ENCODE measurements at places on chromosomes 16 and 17. TPM values are rescaled to one million over a fixed set of nuclear protein-coding genes. Genes with fewer than 3 reads are reported as not detected.

FMNL1 gene
- total RNA-seq: 133 TPM

FBXL19 gene
- total RNA-seq: 34.8 TPM

CSH1 gene
- not detected for total RNA-seq

DNA sequence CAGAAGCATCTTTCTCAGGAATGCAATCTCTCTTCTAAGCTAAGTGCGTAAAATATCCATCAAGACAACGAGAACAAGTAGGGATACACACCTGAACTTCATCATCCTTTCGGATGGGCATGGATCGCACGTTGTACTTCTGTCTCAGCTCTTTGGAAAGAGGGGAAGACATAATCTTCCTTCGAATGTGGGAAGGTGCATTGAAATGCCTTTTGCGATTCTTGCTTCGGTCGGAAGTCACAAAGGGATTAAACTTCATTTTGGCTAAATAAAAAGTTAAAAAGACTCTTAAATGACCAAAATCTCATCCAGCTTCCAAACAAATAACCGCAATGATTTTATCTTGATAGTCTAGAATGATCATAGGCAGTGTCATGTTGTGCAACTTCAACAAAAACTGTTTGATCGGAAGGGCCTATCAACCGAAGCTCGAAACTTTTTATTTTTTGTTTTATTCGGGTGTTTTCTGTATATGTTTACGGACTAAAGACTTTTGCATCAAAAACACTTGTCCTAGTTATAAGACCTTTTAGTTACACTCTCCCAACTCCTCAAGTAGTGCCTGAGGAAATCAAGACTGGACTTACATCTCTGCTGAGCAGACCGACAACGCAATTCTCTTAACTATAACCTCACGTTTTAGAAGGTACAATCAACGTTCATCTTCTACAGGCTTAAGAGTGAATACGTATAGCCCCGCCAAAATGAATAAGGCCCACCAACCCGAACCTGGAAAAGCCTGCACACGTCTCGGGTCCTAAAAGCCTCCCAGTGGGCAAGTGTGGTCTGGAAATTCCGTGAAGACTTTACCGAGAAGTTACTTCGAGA lies 727 bp downstream of the RPL26 start:
- DNase-seq: peak; percentile 36

- peak; percentile 29 for DNase-seq
Measured at GRCh38 chr17:40553694-40554534, 11.4 kb downstream of the CCR7 start.

Measured in OCI-LY7 (cell line).